ENCODE measurements at places on chromosomes 13 and 19. TPM values are rescaled to one million over a fixed set of nuclear protein-coding genes. Genes with fewer than 3 reads are reported as not detected.
A peak's percentile ranks its signal among the peaks of the same experiment; 100 is the strongest.

The SYNGR4 gene
- not detected for total RNA-seq

The POU4F1 gene
- total RNA-seq = 7.3 TPM

The RYR1 gene
- total RNA-seq = 5.9 TPM

The IFNL4 gene
- total RNA-seq = not detected

The ZNF416 gene
- total RNA-seq = 5.5 TPM

The NXNL1 gene
- not detected for total RNA-seq

The VSTM1 gene
- not detected for total RNA-seq

GRCh38 chr19:15200553-15201364 lies at the start of gene NOTCH3:
Gene NOTCH3 (minus strand): TSS chr19:15200995. CDS start chr19:15200905, 90 bp downstream.
- no peak for DNase-seq
- H3K4me1 ChIP-seq = 0 out of 2 replicates have a peak, but pooled peaks cover 4% of the 10 kb centered on the region
- peak within 1 kb of the TSS; percentile 92 for H3K4me3 ChIP-seq
- H3K27ac ChIP-seq = peak within 1 kb of the TSS; percentile 22
- no peaks in the 10 kb centered on the region for H3K27me3 ChIP-seq

DNA sequence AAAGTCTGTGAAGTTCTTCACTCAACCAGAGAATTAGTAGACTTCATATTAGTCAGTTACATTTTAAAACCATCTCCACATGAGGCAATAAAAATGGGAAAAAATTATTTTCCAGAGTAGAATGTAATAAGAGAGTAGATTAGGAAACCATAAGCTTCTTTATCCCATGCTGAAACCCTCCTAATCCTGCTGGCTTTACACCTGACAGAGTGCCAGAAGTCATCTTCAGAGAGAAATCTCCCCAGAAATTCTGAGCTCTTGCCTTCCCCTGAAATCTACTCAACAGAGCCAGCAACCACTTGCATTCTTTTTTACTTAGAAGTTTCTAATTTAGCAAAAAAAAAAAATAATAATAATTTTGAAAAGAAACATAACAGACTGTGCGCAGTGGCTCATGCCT lies 279.9 kb downstream of the NHLRC3 start:
- no peaks in the 10 kb centered on the region for H3K36me3 ChIP-seq
- DNase-seq = no peak
- no peaks in the 10 kb centered on the region for H3K27me3 ChIP-seq

DNA sequence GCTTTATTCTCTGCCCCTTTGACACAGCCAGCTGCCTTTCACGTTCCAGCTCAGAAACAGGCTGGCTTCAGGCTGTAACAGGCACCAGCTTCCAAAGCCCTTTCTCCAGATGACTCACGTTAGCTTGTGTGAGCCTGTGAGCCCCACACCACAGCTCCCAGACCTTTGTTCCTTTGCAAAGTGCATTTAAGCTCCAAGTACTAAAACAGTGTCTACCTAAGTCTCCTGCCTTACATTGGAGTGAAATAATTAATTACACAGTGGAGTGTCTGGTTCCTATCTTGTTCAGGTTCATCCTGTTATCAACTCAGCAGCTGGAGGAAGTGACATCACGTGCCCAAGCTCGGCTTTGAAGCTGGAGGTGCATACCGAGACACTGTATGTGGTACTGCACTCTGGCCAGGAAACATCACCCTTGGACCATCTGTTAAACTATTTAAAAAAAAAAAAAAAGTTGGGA lies 475.8 kb downstream of the FOXO1 start:
- peaks cover 18% of the 10 kb centered on the region for H3K4me1 ChIP-seq
- H3K4me3 ChIP-seq = no peak overlapping the region
- H3K27me3 ChIP-seq = no peaks in the 10 kb centered on the region
- DNase-seq = peak; percentile 30
- no peaks in the 10 kb centered on the region for H3K36me3 ChIP-seq
- no peak overlapping the region for H3K27ac ChIP-seq

DNA sequence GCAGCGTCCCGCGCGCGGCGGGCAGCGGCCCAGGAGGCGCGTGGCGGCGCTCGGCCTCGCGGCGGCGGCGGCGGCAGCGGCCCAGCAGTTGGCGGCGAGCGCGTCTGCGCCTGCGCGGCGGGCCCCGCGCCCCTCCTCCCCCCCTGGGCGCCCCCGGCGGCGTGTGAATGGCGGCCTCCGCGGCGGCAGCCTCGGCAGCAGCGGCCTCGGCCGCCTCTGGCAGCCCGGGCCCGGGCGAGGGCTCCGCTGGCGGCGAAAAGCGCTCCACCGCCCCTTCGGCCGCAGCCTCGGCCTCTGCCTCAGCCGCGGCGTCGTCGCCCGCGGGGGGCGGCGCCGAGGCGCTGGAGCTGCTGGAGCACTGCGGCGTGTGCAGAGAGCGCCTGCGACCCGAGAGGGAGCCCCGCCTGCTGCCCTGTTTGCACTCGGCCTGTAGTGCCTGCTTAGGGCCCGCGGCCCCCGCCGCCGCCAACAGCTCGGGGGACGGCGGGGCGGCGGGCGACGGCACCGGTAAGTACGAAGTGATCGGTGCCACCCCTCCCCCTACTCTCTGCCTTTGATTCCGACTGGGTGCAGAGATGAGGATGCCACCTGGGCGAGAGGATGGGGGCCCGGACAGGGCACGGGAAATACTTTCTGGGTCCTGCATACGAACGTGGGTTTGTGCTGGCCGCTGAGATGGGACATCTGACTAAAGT lies 874 bp downstream of the TRIM28 start:
- peak overlapping the region; percentile 87 for H3K4me3 ChIP-seq
- H3K4me1 ChIP-seq = peaks cover 11% of the 10 kb centered on the region
- no peak for DNase-seq
- H3K27me3 ChIP-seq = no peaks in the 10 kb centered on the region

DNA sequence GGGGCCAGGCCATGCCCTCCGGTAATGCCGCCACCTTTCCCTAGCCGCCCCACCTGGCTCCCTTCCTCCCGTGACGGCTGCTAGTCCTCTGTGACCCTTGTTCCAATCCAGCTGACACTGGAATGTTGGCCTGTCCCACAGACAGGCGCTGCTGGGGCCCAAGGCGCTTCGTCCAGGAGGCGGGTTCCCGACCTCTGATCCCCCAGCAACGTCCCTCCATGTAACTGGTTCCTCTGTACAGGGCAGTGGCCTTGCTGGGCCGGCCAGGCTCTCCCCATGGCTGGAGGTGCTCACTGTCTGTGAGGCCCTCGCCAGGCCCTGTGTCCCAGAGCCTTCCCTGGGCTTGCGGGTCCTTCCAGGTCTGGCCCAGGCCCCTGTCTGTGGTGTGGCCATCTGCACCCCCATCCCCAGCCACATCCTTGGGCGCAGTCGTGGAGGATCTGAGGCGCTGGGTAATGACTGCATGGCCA lies 6.8 kb upstream of the GRIN3B start:
- peak; percentile 63 for DNase-seq
- peak overlapping the region; percentile 91 for H3K27ac ChIP-seq
- no peaks in the 10 kb centered on the region for H3K27me3 ChIP-seq

GRCh38 chr19:1267477-1268225 lies 1.5 kb upstream of the CIRBP start:
- no peak for DNase-seq
- H3K36me3 ChIP-seq = 0 out of 2 replicates have a peak, but pooled peaks cover 2% of the 10 kb centered on the region
- peaks cover 50% of the 10 kb centered on the region for H3K4me1 ChIP-seq
- H3K4me3 ChIP-seq = peak overlapping the region; percentile 16
- H3K27me3 ChIP-seq = no peaks in the 10 kb centered on the region
- H3K27ac ChIP-seq = peak overlapping the region; percentile 76

DNA sequence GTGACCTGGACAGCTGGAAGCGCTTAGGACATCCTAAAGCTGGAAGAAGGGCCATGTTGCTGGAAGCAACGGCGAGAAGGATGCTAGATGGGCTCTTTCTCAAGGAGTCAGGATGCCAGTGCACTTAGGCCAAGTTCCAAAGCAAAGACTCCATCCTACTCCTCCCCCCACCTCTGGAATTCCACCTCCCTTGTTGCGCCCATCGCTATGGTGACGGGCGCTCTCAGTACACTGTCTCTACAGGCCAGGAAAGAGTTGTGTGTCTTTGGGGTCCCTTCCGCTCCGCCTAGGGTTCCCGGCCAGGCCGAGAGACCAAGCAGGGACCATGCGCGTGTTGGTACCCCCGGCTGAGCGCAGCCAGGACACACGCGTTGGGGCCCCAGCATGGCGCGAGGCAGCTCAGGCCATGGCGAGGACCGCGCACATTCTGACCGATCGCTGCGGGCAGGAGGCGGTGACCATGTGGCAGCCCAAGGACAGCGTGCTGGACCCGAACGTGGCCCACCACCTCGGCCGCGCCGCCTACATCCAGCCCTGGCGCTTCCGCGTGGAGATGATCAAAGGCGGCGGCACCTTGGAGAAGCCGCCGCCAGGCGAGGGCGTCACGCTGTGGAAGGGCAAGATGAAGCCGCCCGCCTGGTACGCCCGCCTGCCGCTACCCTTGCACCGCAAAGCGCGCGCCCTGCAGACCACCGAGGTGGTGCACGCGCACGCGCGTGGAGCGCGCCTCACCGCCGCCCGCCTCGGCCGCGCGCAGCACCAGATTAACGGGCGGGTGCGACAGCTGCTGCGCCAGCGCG lies 31.0 kb upstream of the SLC1A6 start:
- no peaks in the 10 kb centered on the region for H3K27me3 ChIP-seq
- no peak for DNase-seq
- no peaks in the 10 kb centered on the region for H3K36me3 ChIP-seq
- no peak overlapping the region for H3K4me3 ChIP-seq
- H3K27ac ChIP-seq = no peak overlapping the region

DNA sequence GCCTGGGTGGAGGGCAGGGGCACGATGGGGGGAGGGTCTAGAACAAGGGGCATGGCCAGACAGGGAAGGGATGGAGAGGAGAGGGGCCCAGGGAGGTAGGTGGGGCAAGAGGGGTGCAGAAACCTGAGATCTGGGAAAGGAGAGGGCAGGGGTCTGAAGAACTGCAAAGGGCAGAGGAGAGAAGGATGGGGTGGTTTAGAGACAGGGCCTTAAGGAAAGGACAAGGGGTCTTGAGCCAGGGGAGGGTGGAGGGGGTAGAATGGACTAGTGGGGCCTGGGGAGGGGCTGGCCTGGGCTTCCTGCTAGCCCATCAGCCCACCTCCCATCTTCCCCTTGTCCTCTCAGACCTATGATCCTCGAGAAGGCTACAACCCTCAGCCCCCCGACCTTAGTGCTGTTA lies 72.5 kb downstream of the RYR1 start:
- no peaks in the 10 kb centered on the region for H3K36me3 ChIP-seq
- no peaks in the 10 kb centered on the region for H3K4me1 ChIP-seq
- no peak overlapping the region for H3K4me3 ChIP-seq

DNA sequence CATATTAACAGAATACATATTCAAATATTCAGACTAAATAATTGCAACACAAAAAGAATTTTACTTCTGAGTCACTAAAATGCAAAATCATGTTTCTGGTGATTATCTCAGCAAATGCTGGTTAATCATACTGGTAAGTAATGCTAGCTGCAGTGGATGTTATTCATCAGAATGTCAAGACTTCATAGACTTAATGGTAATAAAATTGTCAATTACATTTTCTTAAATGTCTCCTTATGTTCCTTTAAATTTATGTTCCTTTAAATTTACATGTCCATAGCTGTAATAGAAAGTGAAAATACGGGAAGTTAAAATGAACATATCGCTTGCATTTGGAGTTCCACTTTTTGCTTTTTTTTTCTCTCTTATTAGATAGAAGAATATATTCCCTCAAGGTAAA lies 853.0 kb downstream of the SLITRK6 start:
- DNase-seq = no peak
- H3K27me3 ChIP-seq = no peaks in the 10 kb centered on the region
- H3K27ac ChIP-seq = no peak overlapping the region
- H3K36me3 ChIP-seq = no peaks in the 10 kb centered on the region
- H3K4me3 ChIP-seq = no peak overlapping the region

- no peak overlapping the region for H3K27ac ChIP-seq
- no peaks in the 10 kb centered on the region for H3K4me1 ChIP-seq
- DNase-seq = no peak
- H3K36me3 ChIP-seq = no peaks in the 10 kb centered on the region
- no peaks in the 10 kb centered on the region for H3K27me3 ChIP-seq
- H3K4me3 ChIP-seq = no peak overlapping the region
Observed at GRCh38 chr13:72639377-72639776, 88.1 kb downstream of the MZT1 start.

- 0 out of 2 replicates have a peak, but pooled peaks cover 9% of the 10 kb centered on the region for H3K4me1 ChIP-seq
- DNase-seq = no peak
- H3K4me3 ChIP-seq = no peak overlapping the region
- no peak overlapping the region for H3K27ac ChIP-seq
- H3K36me3 ChIP-seq = no peaks in the 10 kb centered on the region
Observed at GRCh38 chr13:51663973-51664957, 80.0 kb downstream of the WDFY2 start.

- no peak overlapping the region for H3K27ac ChIP-seq
- no peak for DNase-seq
- H3K36me3 ChIP-seq = no peaks in the 10 kb centered on the region
- H3K27me3 ChIP-seq = no peaks in the 10 kb centered on the region
- H3K4me1 ChIP-seq = no peaks in the 10 kb centered on the region
- no peak overlapping the region for H3K4me3 ChIP-seq
Observed at GRCh38 chr19:30171795-30172612, 200.2 kb upstream of the ZNF536 start.

GRCh38 chr13:109712124-109712722 lies 74.2 kb downstream of the IRS2 start:
- H3K27ac ChIP-seq = no peak overlapping the region
- no peaks in the 10 kb centered on the region for H3K27me3 ChIP-seq
- H3K36me3 ChIP-seq = no peaks in the 10 kb centered on the region

DNA sequence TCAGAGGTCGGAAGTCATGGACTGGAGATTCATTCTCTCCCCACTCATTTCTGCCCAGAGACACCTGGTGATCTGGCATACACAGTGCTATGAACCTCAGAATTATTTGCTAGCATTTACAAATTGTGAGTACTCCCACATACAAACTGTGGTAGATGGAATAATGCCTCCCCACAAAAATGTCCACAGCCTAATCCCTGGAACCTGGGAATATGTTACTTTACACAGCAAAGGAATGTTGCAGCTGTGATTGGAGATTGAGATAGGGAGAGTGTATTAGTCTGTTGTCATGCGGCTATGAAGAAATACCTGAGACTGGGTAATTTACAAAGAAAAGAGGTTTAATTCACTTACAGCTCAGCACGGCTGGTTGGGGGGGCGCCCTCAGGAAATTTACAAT lies 3.1 kb upstream of the UQCRFS1 start:
- no peak overlapping the region for H3K4me3 ChIP-seq
- peaks cover 5% of the 10 kb centered on the region for H3K4me1 ChIP-seq
- H3K27me3 ChIP-seq = no peaks in the 10 kb centered on the region
- H3K27ac ChIP-seq = no peak overlapping the region
- no peaks in the 10 kb centered on the region for H3K36me3 ChIP-seq

DNA sequence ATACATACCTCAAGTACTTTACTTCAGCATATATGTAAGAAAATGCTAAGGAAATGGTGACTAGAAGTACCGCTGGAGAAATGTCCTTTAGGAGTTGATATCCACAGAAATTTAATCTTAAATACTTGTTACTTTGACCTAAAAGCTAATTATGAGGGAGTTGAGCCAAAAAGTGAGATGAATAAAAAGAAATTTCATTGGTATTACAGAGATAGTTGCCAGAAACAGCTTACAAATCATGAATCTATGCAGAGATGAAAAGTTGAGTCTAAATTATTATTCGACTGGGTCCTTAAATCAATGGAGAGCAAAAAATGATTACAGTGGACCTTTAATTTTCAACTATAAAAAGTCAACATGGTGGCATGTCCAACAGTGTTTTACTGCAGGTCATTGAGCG lies 160.9 kb downstream of the MZT1 start:
- no peaks in the 10 kb centered on the region for H3K4me1 ChIP-seq
- no peaks in the 10 kb centered on the region for H3K27me3 ChIP-seq
- H3K4me3 ChIP-seq = no peak overlapping the region
- no peak overlapping the region for H3K27ac ChIP-seq
- no peaks in the 10 kb centered on the region for H3K36me3 ChIP-seq

All from Caco-2 (cell line).